Stimulated activated CD4-positive, alpha-beta T cell treated with anti-CD3 and anti-CD28 coated beads, Interleukin-15, amount 100 ng/mL, for 48 hours (primary cell): ENCODE measurements at places on chromosomes 2 and 18.

DNA sequence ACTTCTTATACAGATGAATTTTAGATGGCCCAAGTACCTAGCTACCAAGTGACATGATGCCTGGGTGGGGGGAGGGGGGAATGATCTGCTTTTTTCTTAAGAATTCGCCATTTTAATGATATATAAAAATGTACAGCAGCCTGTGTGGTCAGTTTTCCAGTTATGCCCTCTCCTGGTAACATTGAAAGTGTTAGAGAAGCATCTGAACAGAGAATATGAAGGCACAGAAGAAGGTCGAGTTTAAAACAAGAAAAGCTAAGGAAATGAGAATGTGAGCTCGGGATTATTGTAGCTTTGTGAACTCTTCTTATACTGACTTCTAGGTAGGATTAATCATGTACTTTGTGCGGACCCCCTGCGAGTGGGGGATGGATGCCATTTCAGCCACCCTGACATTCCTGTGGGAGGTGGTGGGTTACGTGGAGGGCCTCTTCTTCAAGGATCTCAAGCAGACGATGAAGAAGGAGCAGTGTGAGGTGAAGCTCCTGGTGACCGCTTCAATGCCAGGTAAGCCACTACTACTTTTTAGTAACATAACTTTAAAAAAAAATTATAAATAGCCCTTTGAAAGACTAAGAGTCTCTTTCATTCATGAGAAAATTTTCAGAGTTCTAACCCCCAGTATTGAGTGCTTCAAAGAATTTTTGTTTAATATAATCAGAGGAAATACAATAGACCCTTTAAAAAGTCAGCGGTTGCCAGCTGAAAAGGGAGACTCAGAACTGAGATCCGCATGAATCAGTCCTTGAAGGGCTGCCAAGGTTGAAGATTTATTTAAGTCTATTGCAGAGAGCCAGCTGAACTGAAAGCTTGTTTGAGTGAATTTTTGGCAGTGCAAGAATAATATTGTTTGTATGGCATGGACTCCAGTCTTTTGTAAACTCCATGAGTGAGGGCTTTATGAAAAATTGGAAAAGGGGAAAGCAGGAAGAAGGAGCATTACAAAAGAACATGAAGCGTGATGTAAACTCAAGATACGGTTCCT is 68.6 kb upstream of the RPE start:
- no peak for DNase-seq

- DNase-seq: peak; percentile 54
These were observed 13.8 kb downstream of the FOSL2 start for GRCh38 chr2:28406276-28407096.

DNA sequence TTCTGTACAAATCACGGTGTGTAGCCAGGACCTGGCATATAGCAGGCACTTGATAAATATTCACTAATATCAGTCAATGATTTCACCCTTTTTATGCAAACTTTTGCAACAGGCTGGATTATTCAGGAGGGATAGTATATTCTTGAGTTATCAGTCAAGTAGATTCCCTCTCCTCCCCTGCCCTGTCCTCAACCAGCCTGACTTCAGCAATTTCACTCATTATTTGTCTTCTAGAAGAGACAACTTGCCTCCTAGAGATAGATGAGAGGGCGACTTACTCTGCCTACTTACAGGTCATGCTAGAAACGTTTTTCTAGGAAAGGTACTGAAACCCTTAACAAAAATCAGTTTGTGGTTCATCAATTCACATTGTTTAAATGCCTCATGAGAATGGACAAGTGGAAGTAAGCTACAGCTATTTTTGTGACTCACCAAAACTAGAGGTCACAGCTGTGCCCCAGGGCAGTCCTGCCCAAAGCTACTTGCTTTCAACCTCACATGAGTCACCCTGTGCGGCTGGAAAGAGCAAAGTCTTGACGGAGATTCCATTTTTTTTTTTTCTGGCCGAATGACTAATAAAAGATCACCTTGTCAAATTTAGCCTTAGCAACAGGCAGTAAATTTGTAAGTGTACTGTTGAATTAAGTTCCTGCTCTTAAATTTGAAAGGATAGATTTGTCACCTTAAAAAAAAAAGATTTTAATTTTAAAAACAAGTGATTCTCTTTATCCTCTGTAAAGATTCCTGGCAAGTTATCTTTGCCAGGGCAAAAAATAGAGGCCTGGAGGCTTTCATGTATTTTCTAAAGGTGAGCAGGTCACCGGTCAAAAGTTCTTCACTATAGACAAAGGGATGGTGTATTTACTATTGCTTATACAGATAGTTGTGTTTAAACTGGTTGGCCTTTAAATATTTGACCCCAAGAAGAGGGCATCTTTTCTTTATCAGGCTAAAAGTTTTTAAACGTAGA is 109.0 kb upstream of the SLC35G4 start:
- no peak for DNase-seq

- DNase-seq: no peak
These were observed 329.5 kb downstream of the PAX3 start for GRCh38 chr2:221969087-221969829.

DNA sequence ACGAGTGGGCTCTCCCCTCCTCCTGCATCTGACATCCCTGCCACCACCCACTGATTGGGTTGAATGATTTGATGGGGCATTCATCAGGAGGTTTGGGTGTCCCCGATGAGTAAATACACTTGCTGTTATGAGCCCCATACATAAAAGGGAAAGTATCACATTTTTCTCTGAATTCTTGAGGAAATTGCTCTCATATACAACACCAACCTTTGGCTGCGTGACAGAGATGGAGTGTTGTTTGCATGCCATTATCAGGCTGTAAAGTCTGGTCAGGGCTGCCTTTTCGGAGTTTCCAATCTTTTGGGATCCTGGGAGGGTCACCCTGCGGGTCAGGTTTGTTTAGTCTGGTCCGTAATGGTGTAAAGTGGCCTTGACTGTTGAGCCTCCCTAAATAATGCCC is 227.9 kb upstream of the SPRED2 start:
- DNase-seq: no peak

GRCh38 chr2:240662681-240663080 is 20.0 kb downstream of the AQP12B start:
- DNase-seq: no peak

DNA sequence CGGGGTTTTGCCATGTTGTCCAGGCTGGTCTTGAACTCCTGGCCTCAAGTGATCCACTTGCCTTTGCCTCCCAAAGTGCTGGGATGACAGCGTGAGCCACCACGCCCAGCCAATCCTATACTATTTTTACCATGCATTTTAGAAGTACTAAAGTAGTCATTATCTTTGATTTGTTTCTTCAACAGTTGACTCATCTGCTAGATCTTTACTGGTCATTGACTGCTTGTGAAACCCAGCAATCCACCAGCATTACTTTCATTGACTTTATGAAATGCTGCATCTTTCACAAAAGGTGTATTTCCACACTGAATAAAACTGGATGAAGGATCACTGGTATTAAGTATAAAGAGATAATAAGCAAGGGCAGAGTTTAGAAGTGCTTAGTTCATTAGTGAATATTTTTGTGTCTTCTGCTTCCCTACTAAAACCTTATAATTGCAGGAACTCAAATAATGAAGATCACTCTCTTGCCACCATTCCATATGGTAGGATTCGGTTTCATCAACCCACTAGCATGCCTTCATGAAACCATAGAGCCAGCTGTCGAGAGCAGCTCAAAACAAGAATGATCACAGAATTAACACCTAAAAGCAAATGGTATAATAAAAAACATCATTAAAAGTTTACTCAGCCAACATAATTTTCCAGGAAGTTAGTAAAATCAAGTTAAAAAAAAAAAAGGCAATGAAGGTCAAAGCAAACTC is 33.1 kb downstream of the IRS1 start:
- no peak for DNase-seq
